ENCODE measurements at places on chromosomes 1 and 21.

GRCh38 chr1:60921175-60921574 lies 161.2 kb upstream of the NFIA start:
- DNase-seq, result no peak

GRCh38 chr1:178263341-178263740 lies 169.4 kb downstream of the RASAL2 start:
- DNase-seq, result no peak

- DNase-seq, result peak; percentile 10
These were observed 594 bp downstream of the LUZP1 start for GRCh38 chr1:23168079-23168444.

DNA sequence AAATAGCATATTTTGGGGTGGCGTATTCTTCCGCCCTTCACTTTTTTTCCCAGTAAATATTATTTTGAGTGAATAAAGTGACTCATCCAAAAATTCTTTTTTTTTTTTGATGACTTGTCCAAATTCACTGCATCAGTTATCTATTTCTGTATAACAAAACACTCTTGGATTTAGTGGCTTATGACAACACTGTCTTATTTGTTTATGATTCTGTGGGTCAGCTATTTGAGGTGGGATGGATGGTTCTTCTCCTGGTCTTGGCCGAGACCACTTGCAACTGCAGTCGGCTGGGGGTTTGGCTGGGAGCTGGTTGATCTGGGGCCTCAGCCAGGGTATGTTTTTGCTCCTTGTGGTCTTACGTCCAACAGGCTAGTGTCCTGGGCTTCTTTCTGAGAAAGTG lies 39.9 kb upstream of the SRSF10 start:
- no peak for DNase-seq

DNA sequence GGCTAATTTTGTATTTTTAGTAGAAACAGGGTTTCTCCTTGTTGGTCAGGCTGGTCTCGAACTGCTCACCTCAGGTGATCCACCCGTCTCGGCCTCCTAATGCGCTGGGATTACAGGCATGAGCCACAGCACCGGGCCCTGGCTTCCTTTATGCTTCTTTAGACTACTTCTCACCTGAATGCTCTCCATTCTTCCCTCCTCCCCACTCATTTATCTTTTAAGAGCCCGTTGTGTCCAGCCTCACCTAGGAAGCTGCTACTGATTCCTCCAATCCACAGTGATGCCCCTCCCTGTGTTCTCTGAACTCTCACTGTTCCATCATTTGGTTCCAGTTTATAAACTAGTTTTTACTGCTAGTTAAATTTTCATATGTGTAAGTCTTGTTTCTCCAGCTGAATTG lies 44.9 kb upstream of the NR5A2 start:
- no peak for DNase-seq

GRCh38 chr21:43308101-43308814 lies 118.7 kb downstream of the SIK1 start:
- DNase-seq, result no peak

GRCh38 chr1:9529190-9529589 lies 10.1 kb upstream of the SLC25A33 start:
- no peak for DNase-seq

- DNase-seq, result no peak
These were observed 5.7 kb downstream of the DOCK7 start for GRCh38 chr1:62682531-62682930.

DNA sequence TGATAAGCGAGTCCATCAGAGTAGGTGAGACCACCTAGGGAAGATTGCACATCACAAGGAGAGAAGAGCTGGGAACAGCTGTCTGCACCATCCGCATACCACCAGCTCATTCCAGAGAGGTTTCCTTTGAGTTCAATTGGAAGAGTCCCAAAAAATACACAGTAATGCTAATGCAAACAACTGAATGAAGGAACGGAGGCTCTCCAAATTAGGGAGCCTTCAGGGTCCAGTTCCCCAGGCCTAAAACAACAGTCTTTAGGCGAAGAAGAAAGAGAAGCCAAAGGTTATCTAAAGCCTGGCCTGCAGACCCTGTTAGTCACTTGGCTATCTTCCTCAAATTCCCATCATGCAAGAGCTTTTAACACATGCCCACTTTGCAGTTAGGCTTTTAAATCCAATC lies 246.4 kb downstream of the PBX1 start:
- no peak for DNase-seq

Measured in activated T-helper 9 cell treated with anti-CD3 and anti-CD28 coated beads, Interleukin-2, amount 50 U/mL, for 16 hours (primary cell).